ENCODE measurements at places on chromosomes 13 and 19.

GRCh38 chr13:80408270-80408669, 67.3 kb upstream of the SPRY2 start:
- DNase-seq, result no peak

DNA sequence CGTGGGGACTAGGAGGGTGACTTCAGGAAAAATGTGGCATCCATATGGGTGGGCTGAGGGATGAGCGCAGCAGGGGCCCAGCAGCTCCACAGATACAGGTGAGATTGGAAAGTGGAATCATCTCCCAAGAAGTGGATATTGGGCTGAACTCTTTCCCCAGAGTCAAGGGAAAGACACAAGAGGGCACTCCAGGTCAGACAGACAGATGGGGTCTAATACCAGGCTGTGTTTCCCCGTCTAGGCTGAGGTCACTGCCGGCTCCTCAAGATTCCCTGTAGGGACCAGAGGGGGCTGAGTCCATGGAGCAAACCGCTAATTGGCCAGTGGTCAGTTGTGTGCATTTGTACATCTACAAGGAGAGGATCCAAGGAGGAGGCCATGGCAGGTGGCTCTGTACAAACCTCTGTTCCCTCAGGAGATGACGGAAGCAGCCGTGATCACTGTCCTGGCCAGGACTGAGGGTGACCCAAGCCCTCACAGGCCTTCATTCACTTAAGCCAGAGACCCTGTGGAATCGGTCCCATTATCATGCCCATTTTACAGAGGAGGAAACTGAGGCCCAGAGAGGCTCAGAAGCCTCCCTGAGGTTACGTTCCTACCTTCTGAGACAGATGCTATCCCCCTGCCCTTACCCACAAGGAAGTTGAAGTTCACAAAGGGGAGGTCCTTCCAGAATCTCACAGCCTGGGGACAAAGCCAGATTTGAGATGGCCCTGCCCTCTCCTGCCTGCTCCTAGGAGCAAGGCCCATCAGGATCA, 14.9 kb upstream of the IGLON5 start:
- no peak for DNase-seq

- DNase-seq, result no peak
Observed at GRCh38 chr19:7442423-7442822, 46.4 kb downstream of the PEX11G start.

- DNase-seq, result no peak
Observed at GRCh38 chr19:31781542-31781941, 432.3 kb upstream of the TSHZ3 start.

GRCh38 chr13:70817576-70817975, 709.3 kb upstream of the KLHL1 start:
- no peak for DNase-seq

All from stimulated activated CD8-positive, alpha-beta memory T cell treated with anti-CD3 and anti-CD28 coated beads, Interleukin-7, amount 100 ng/mL, for 1 hour (primary cell).